ENCODE measurements at places on chromosomes 7 and 10.

DNA sequence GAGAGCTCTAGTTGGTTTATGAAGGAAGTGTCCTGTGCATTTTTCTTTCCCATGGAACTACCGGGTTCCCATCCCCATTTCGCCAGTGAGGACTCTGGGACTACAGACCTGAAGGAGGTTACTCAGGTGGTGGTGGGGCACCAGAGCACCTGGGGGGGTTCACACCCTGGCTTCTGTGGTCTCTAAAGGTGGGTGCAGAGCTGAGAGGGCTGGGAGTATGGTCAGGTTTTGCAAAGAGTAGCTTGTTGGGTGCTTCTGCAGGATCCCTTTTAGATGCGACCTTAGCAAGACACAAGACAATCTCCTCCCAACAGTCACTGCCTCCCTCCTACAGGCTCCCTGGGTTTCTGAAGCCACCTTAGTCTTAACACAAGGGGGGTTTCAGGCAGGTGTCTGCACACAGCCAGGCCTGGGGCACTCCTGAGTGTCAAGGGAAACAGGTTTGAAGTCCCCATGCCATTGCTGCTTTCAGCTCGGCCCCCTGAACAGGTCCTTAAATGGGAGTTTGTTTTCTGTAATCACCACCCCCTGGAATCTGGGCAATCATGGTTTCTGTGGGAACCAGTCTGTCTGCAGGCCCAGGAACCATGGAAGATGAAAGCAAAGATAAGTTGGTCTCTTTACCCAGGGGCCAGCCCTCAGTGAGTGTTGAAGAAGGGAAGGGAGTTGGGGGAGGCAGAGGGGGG is 9.9 kb upstream of the CXCL12 start:
- no peak for DNase-seq

DNA sequence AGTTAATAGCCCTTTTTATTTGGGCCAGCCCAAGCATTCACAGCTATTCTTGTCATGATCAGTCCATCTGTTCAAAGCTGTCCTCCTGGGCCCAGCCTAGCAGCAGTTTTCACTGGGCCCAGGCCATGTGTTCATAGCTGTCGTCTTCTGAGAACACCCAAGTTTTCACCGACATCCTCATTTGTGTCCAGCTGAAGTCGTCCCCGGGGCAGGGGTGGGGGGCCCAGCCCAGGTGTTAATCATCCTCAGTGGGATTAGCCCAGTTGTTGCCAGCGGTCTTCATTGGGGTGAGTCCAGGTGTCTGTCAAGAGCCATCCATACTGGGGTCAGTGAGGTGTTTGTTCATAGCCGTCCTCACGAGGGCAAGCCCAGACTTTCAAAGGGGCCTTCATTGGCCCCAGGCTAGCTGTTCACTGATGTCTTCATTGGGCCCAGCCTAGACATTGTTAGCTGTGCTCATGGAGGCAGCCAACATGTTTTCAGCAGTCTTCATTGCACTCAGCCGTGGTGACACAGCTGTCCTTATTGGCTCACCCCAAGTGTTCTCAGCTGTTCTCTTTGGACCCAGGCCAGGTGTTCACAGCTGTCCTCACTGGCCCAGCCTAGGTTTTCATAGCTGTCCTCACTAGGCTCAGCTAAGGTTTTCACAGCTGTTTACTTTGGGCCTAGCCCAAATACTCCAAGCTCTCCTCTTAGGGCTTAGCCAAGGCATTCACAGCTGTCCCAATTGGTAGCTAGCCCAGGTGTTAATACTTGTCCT is 10.0 kb downstream of the FRG2B start:
- no peak for DNase-seq

DNA sequence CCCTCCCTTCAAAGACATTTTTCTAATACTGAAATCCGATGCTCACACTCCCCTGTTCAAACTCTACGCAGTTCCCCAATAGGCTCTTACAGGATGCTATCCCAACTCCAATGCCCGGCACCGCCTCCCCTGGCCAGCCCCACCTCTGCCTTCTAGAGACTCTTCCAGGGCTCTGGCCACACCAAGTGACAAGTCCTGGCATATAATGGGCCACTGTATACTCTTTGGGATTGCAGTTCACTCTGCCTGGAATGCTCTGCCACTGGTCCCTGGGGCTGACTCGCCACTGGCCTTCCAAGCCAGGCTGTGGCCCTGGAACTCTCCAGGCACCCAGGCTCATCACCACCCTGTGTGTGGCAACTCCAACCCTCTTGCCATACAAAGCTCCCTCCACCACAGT is 3.1 kb upstream of the BRI3 start:
- no peak for DNase-seq

DNA sequence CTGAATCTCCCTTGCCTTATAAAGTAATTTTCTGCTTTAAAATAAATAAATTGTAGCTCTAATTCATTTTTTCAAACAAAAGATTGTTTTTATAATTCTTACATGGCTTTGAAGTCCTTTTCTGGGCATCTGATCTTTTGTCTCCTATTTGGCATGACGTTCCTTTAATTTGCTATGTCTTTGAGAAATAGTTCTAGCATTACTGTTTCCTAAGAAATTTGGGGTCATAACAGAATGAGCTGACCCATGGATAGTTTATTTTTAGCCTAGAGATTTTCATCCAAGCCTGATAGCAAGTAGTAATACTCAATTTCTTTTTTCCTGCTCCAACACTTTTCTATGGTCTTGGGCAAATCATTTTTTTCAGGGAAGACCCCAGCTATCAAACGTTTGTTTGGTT is 31.4 kb downstream of the CCDC71L start:
- DNase-seq: no peak

DNA sequence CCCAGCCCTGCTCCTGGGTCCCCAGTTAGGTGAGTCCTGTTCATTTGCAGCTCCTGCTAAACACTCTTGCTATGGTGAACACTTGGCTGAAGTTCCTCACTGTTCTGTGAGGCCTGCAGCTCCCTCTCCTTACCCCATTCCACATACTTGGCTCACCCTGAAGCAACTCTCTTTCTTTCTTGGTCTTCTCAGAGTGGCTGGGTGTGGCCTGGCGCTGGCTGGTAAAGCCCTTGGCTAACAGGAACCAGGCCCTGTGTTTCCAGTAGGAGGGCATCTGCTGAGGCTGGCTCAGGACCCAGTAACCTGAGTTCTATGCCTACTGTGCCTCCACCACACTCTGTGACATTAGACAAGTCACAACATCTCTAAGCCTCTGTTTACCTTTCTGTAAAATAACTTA is 53.1 kb upstream of the COL13A1 start:
- no peak for DNase-seq

DNA sequence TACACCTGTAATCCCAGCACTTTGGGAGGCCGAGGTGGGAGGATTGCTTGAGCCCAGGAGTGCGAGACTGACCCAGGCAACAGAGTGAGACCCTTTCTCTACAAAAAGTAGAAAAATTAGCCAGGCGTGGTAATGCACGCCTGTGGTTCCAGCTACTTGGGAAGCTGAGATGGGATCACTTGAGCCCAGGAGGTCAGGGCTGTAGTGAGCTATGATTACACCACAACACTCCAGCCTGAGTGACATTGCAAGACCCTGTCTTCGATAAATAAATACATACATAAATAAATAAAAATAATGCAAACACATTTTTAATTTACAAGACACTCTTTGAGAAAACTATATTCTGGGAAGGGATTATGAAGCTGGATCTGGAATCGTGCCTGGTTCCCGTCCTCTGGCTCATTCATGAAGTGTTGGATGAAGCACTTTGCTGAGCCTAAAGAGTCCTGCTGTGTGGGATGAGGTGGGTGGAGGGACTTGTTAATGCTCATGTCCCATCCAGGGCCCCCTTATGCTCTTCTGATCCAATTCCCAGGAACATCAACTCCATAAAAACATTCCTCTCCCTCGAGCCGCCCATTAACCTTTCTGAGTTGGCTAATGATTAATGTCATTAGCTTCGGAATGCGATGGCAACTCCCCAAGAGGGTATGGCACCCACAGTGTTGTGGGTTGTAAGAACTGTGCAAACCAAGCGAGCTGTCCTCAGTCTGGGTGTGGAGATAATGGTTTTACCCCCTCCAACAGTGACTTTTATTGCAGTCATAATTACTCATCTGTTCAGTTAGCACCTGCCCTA is 236.3 kb downstream of the BAMBI start:
- DNase-seq: no peak

GRCh38 chr7:114631249-114631822 is 216.7 kb downstream of the FOXP2 start:
- DNase-seq: no peak
